Sigmoid colon (tissue), 7 donors: ENCODE measurements at places on chromosomes 7 and 10.

- DNase-seq = peak; percentile 64
- no peak overlapping the region for H3K27ac ChIP-seq
- no peaks in the 10 kb centered on the region for H3K36me3 ChIP-seq
These were observed 50.4 kb upstream of the NKX6-2 start for GRCh38 chr10:132836248-132836831.

DNA sequence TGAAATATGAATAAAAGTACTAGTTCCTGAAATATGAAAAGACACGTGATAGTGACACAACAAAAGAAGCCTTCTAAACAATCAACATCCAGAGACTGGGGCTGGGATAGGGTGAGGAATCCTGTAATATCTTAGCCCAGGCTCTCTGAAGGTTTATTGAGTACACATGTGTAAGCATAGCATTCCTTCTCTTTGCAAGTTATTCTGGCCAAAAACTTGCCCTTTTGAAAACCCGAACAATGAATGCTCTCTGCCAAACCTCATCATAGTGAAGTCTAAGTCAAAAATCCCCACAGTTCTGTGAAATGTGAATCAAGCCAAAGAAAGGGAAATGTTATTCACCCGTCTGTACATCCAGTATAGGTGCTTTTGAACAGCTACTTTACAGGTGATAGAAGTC is 11.6 kb downstream of the SEMA3D start:
- no peak overlapping the region for H3K27ac ChIP-seq
- no peak overlapping the region for H3K4me3 ChIP-seq
- DNase-seq = no peak
- no peaks in the 10 kb centered on the region for H3K27me3 ChIP-seq
- no peaks in the 10 kb centered on the region for H3K36me3 ChIP-seq

- H3K36me3 ChIP-seq = no peaks in the 10 kb centered on the region
- no peak overlapping the region for H3K4me3 ChIP-seq
- peak; percentile 90 for DNase-seq
- peaks cover 63% of the 10 kb centered on the region for H3K4me1 ChIP-seq
- no peaks in the 10 kb centered on the region for H3K27me3 ChIP-seq
These were observed 175.3 kb downstream of the DIP2C start for GRCh38 chr10:514137-514671.

GRCh38 chr10:43890124-43890523 is 241.4 kb upstream of the ZNF32 start:
- no peaks in the 10 kb centered on the region for H3K27me3 ChIP-seq
- no peak overlapping the region for H3K27ac ChIP-seq
- H3K4me3 ChIP-seq = no peak overlapping the region

- DNase-seq = no peak
- H3K4me3 ChIP-seq = no peak overlapping the region
- H3K4me1 ChIP-seq = no peaks in the 10 kb centered on the region
- H3K36me3 ChIP-seq = peaks cover 5% of the 10 kb centered on the region
- no peak overlapping the region for H3K27ac ChIP-seq
- no peaks in the 10 kb centered on the region for H3K27me3 ChIP-seq
These were observed 94.4 kb downstream of the ATE1 start for GRCh38 chr10:121833387-121833786.

DNA sequence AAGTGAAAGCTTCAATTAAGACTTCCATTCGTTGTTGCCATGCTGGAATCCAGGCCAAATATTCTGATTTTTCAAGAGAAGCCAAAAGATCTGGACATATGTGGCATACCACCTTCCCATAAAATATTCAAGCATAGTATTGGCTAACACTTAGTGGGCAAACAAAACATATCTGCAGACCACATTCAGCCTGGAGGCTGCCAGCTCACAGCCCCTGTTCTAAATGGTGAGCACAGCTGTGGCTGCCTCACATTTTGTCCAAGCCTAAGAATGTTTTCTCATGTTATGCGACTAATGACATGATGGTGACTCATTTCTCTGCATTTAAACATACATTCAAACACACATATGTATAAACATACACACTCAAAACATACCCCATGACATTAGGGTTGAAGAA is 10.6 kb upstream of the CALU start:
- H3K4me3 ChIP-seq = no peak overlapping the region
- no peak for DNase-seq
- H3K4me1 ChIP-seq = no peaks in the 10 kb centered on the region
- no peaks in the 10 kb centered on the region for H3K27me3 ChIP-seq
- H3K27ac ChIP-seq = no peak overlapping the region
- no peaks in the 10 kb centered on the region for H3K36me3 ChIP-seq

GRCh38 chr10:130018265-130018664 is 54.2 kb upstream of the EBF3 start:
- no peaks in the 10 kb centered on the region for H3K36me3 ChIP-seq
- DNase-seq = no peak
- H3K27me3 ChIP-seq = peaks cover 23% of the 10 kb centered on the region
- no peaks in the 10 kb centered on the region for H3K4me1 ChIP-seq
- no peak overlapping the region for H3K27ac ChIP-seq
- no peak overlapping the region for H3K4me3 ChIP-seq

DNA sequence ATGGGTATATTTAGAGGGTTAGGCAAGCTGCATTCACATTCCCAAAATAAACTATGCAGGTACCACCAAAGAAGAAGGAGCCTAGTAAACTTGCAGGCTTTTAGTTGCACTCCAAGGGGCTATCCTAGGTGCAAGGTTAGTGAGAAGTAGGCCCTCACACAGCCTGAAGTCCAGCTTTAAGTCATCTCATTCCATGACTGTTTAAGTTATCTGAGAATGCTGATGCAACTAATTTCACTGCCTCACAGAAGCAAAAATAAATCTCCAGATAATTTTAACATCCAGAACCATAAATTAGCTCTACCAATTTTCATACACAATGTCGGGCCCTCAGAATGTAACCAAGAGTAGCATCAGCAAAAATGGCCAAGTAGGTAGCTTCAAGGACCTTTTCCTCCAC is 34.3 kb upstream of the HHEX start:
- no peak for DNase-seq
- no peaks in the 10 kb centered on the region for H3K36me3 ChIP-seq
- no peaks in the 10 kb centered on the region for H3K4me1 ChIP-seq
- no peak overlapping the region for H3K4me3 ChIP-seq
